Karpas-422 (cell line): ENCODE measurements at places on chromosomes 16 and 17.

GRCh38 chr17:35742896-35743477, 10.1 kb downstream of the GAS2L2 start:
- no peak for DNase-seq
- H3K4me1 ChIP-seq, result no peaks in the 10 kb centered on the region
- no peaks in the 10 kb centered on the region for H3K36me3 ChIP-seq
- no peak overlapping the region for H3K27ac ChIP-seq
- H3K4me3 ChIP-seq, result no peak overlapping the region

DNA sequence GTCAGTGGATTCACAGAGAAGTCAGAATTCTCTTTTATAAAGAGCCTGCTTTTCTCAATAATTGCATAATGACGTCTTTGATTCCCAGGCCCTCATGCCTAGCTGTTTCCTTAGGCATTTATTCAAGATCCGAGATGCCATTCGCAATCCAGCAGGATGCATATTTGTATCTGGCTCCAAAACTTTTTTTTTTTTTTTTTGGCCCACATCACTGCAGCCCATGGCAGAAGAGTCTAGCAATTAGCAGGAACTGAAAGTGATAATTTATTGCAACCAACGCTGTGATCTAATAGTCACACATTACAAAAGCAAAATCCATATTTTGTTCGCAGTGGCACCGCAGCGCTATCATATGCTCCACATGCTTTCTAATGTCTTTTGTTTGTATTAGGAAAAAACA, 503.4 kb downstream of the MAF start:
- H3K27ac ChIP-seq, result no peak overlapping the region
- H3K4me3 ChIP-seq, result no peak overlapping the region
- no peaks in the 10 kb centered on the region for H3K4me1 ChIP-seq

GRCh38 chr16:27980919-27981700, 82.4 kb downstream of the GSG1L start:
- no peak overlapping the region for H3K4me3 ChIP-seq
- H3K27ac ChIP-seq, result no peak overlapping the region
- H3K27me3 ChIP-seq, result no peaks in the 10 kb centered on the region

GRCh38 chr17:76278268-76278908, 13.2 kb downstream of the UBALD2 start:
- no peaks in the 10 kb centered on the region for H3K27me3 ChIP-seq
- no peak overlapping the region for H3K4me3 ChIP-seq
- DNase-seq, result no peak
- no peak overlapping the region for H3K27ac ChIP-seq

- H3K36me3 ChIP-seq, result no peaks in the 10 kb centered on the region; the same call in 1 of the 2 replicates
- H3K27me3 ChIP-seq, result no peaks in the 10 kb centered on the region
- H3K4me1 ChIP-seq, result no peaks in the 10 kb centered on the region
- no peak overlapping the region for H3K4me3 ChIP-seq
Measured at GRCh38 chr16:71867939-71868338, 16.0 kb downstream of the ZNF821 start.
